ENCODE measurements at places on chromosomes 4 and X. TPM values are rescaled to one million over a fixed set of nuclear protein-coding genes. Genes with fewer than 3 reads are reported as not detected.

DNA sequence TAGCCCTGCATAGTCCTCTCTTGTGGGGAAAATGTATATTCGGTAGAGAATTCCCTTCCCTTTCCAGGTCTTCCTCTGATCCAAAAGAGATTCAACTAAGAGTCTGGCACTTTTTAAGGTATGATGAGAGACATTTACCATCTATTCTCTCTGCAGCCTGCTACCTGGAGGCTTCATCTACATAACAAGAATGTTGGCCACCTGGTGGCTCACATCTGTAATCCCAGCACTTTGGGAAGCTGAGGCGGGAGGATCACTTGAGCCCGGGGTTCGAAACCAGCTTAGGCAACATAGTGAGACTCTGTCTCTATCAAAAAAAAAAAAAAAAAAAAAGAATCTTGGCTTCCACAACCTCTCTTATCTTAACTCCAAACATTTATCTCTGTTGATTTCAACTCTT, 40.4 kb upstream of the NOCT start:
- H3K27ac ChIP-seq, result no peak overlapping the region
- H3K36me3 ChIP-seq, result no peaks in the 10 kb centered on the region
- no peaks in the 10 kb centered on the region for H3K4me1 ChIP-seq
- no peak overlapping the region for H3K4me3 ChIP-seq
- DNase-seq, result no peak
- H3K27me3 ChIP-seq, result no peaks in the 10 kb centered on the region

DNA sequence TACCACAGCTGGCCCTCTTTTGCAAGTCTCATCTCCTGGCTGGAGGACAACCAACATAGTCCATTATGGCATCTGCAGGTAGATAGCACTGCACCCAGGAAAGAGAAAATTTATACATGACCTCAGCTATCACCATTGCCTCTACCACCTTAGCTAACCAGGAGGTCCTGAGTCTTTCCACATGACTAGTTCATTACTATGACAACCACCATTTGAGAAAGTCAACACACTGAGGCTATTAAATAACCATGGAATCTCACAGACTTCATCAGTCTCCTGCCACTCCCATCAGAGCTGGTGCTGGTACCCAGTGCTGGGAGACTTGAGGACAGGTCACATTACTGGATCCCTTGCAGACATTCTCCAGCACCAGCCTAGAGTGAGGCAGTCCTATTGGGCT, 285.9 kb downstream of the GBA3 start:
- H3K27me3 ChIP-seq, result no peaks in the 10 kb centered on the region
- H3K36me3 ChIP-seq, result no peaks in the 10 kb centered on the region
- no peak overlapping the region for H3K4me3 ChIP-seq
- no peak overlapping the region for H3K27ac ChIP-seq
- H3K4me1 ChIP-seq, result no peaks in the 10 kb centered on the region
- DNase-seq, result no peak

DNA sequence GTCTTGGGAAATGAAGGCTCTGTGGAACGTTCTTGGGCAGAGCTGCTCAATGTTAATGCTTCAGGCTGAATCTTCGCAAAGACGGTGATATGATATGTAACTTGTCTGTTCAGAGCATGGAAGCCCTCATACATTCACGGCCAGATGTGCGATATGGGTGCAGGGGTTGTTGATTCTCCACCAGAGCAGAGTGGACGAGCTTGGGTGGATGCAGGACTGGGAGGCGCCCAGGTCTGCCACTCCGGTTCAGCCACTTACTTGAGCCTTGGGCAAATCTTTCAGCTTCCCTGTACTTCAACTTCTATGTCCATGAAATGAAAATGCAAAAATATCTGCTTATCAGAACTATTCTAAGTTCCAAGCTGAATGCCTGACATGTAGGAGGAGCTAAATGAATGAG, 47.4 kb upstream of the MND1 start:
- DNase-seq, result no peak
- H3K36me3 ChIP-seq, result no peaks in the 10 kb centered on the region
- no peak overlapping the region for H3K27ac ChIP-seq

GRCh38 chr4:112315446-112315845, 18.3 kb downstream of the ALPK1 start:
- no peaks in the 10 kb centered on the region for H3K27me3 ChIP-seq
- H3K36me3 ChIP-seq, result peaks cover 31% of the 10 kb centered on the region
- H3K4me1 ChIP-seq, result peaks cover 20% of the 10 kb centered on the region
- DNase-seq, result no peak
- H3K27ac ChIP-seq, result no peak overlapping the region

GRCh38 chr4:182684796-182685195, 232.4 kb downstream of the DCTD start:
- H3K4me1 ChIP-seq, result no peaks in the 10 kb centered on the region
- DNase-seq, result no peak
- H3K36me3 ChIP-seq, result no peaks in the 10 kb centered on the region
- no peak overlapping the region for H3K4me3 ChIP-seq
- peaks cover 4% of the 10 kb centered on the region for H3K27me3 ChIP-seq
- no peak overlapping the region for H3K27ac ChIP-seq

DNA sequence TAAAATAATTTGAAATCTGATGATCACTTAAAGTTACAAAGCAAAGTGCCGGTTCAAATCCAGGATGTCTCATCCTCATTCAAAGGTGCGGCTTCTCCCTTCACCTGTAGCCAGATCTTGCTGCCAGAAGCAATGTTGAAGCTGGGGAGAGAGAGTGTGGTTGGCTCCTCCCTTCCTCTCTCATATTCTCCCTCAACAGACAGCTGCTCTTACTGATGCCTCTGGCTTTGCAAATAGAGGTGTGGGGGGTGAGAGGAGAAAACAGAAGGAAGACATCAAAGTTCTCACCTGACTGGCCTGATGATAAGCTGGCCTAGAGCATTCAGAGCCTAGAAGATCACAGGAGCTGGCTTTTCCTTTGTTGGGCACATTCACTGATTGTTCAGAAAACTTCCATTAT, 28.3 kb upstream of the BTC start:
- no peaks in the 10 kb centered on the region for H3K4me1 ChIP-seq
- H3K36me3 ChIP-seq, result no peaks in the 10 kb centered on the region
- H3K27me3 ChIP-seq, result no peaks in the 10 kb centered on the region

DNA sequence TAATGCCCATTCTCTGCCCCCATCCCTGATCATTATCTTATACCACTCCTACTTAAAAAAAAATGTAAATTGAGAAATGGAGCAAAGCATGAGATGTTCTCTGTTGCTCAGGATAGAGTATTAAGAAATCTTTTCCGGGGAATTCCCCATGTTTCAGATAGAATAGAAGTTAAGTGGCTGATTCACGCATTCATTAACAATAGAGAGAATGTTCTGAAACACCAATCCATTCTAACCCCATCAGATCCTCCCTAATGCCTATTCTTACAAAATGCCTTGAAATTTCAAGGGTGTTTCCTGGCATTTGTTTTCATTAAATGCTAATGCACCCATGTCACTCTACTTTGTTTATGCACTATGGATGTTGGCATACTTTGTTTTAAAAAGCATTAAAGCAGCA, 101.1 kb downstream of the AREG start:
- H3K4me3 ChIP-seq, result no peak overlapping the region
- H3K4me1 ChIP-seq, result peaks cover 3% of the 10 kb centered on the region

ZMYM3 gene
- 20.1 TPM for total RNA-seq

HERC6 gene
- total RNA-seq, result 5.3 TPM

HAUS7 gene
- 75.7 TPM for total RNA-seq

GRCh38 chr4:87580057-87580456, 28.3 kb upstream of the DSPP start:
- no peaks in the 10 kb centered on the region for H3K4me1 ChIP-seq
- no peaks in the 10 kb centered on the region for H3K27me3 ChIP-seq
- no peaks in the 10 kb centered on the region for H3K36me3 ChIP-seq
- H3K4me3 ChIP-seq, result no peak overlapping the region

- peaks cover 12% of the 10 kb centered on the region for H3K27me3 ChIP-seq
- H3K36me3 ChIP-seq, result no peaks in the 10 kb centered on the region
- no peak overlapping the region for H3K4me3 ChIP-seq
- H3K4me1 ChIP-seq, result no peaks in the 10 kb centered on the region
- H3K27ac ChIP-seq, result no peak overlapping the region
- no peak for DNase-seq
Observed at GRCh38 chr4:107743532-107743931, 23.5 kb upstream of the PAPSS1 start.

- H3K27me3 ChIP-seq, result no peaks in the 10 kb centered on the region
- H3K4me1 ChIP-seq, result peaks cover 16% of the 10 kb centered on the region
- H3K36me3 ChIP-seq, result no peaks in the 10 kb centered on the region
- DNase-seq, result no peak
Observed at GRCh38 chr4:112110059-112110425, 35.2 kb upstream of the FAM241A start.

MAGEA2B gene
- total RNA-seq, result not detected

- peaks cover 12% of the 10 kb centered on the region for H3K27me3 ChIP-seq
- H3K4me1 ChIP-seq, result peaks cover 3% of the 10 kb centered on the region
- no peak overlapping the region for H3K4me3 ChIP-seq
- H3K27ac ChIP-seq, result no peak overlapping the region
- no peaks in the 10 kb centered on the region for H3K36me3 ChIP-seq
Observed at GRCh38 chr4:107897823-107898222, 33.5 kb upstream of the CYP2U1 start.

- peak overlapping the region; percentile 95 for H3K4me3 ChIP-seq
- DNase-seq, result no peak
- no peaks in the 10 kb centered on the region for H3K36me3 ChIP-seq
- peaks cover 12% of the 10 kb centered on the region for H3K4me1 ChIP-seq
Observed at GRCh38 chr4:7103607-7104365, 35.9 kb upstream of the GRPEL1 start.

DNA sequence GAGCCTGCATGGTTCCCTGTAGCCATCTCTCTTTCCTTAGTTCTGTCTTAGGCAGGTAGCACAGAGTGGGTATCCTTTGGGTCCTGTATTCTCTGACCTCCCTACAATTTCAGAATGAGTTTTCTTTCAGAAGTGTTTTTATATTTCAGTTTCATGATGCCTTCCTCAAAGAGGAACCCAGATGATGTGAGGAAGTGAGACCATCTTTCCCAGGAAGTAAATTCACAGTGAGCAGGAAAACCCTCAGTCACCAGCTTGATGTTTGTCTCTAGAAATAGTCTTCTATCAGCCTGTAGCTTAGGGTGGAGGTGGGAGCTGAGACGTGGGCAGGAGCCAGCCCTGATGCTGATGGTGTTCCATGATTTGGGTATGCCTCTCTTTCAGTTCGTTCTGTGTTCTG, 16.9 kb downstream of the PLAC1 start:
- no peak overlapping the region for H3K4me3 ChIP-seq
- H3K4me1 ChIP-seq, result no peaks in the 10 kb centered on the region
- peaks cover 9% of the 10 kb centered on the region for H3K27me3 ChIP-seq
- no peak for DNase-seq

CXCL11 gene
- not detected for total RNA-seq

- no peak overlapping the region for H3K4me3 ChIP-seq
- DNase-seq, result no peak
- H3K4me1 ChIP-seq, result peaks cover 2% of the 10 kb centered on the region
- H3K27me3 ChIP-seq, result peaks cover 5% of the 10 kb centered on the region
Observed at GRCh38 chr4:87399148-87399547, 8.2 kb upstream of the HSD17B11 start.

ODAPH gene
- total RNA-seq, result 0.43 TPM

ESX1 gene
- not detected for total RNA-seq

GPR119 gene
- not detected for total RNA-seq

HELT gene
- total RNA-seq, result not detected

DNA sequence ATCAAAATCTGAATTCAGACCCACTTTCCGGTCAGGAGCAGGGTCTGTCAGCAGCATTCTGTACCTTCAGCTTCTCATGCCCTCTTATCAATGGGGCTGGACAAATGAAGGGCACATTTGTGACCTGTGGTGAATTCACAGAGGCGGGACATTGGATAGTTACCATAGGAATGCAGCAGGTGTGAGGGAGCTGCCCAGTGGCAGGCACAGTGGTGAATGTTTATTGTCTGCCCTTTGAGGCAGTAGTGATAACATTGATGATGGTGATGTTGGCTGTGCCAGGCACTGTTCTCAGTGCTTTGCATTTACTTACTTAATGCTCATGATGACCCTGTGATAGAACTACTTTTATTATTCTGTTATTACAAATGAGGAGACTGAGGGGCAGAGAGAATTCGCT, 101.2 kb upstream of the KIT start:
- H3K4me3 ChIP-seq, result no peak overlapping the region
- H3K36me3 ChIP-seq, result no peaks in the 10 kb centered on the region
- no peak for DNase-seq
- H3K27ac ChIP-seq, result no peak overlapping the region
- no peaks in the 10 kb centered on the region for H3K4me1 ChIP-seq

DNA sequence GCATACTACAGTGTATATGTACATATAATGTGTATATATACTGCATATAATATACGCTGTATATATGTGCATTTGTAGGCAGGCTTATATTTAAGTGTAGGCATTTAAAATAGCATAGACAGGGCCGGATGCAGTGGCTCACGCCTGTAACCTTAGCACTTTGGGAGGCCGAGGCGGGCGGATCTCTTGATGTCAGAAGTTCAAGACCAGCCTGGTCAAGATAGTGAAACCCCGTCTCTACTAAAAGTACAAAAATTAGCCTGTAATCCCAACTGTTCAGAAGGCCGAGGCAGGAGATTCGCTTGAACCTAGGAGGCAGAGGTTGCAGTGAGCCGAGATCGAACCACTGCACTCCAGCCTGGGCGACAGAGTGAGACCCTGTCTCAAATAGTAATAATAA, 78.4 kb downstream of the JAKMIP1 start:
- H3K4me1 ChIP-seq, result peaks cover 5% of the 10 kb centered on the region
- H3K36me3 ChIP-seq, result peaks cover 3% of the 10 kb centered on the region
- no peak overlapping the region for H3K27ac ChIP-seq
- no peak overlapping the region for H3K4me3 ChIP-seq
- peaks cover 3% of the 10 kb centered on the region for H3K27me3 ChIP-seq

DNA sequence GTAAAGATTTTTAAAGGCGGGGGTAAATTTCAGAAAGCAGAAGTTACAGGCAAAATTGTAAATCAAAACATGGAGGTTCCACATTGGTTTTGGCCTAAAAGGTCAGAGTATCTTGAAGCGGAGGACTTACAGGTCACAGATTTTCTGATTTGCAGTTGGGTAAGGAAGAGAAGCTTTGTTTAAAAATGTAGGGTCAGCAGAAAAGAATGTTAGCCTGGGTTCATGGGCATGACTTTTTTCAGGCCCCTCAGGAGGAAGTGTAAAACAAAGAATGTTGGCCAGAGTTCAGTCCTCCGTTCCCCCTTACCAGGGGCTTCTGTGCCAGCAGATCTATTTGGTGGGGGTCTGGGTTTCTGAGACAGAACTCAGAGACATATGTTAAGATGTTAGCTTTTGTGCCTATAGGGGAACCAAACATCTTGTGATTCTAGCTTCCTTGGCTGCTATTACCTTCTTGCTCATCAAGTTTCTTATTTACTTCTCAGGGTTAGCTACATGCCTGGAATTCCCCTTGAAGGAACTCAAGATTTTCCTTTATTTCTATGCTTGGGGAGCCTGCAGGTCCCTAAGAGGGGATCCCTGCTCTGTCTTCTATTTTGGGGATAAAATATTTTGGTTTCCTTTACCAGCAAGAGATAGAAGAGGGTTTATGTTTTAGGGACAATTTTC, 160.3 kb downstream of the ANK2 start:
- no peaks in the 10 kb centered on the region for H3K36me3 ChIP-seq
- H3K27ac ChIP-seq, result no peak overlapping the region
- no peaks in the 10 kb centered on the region for H3K27me3 ChIP-seq

CFAP99 gene
- total RNA-seq, result not detected

All from activated CD4-positive, alpha-beta T cell treated with anti-CD3 and anti-CD28 coated beads, Interleukin-2, amount 10 ng/mL, durations not matched to agents 24 days and 14 days (primary cell).